ENCODE measurements at places on chromosomes 11 and 22.

GRCh38 chr22:29275167-29275566 lies 7.1 kb downstream of the EWSR1 start:
- no peak for DNase-seq

DNA sequence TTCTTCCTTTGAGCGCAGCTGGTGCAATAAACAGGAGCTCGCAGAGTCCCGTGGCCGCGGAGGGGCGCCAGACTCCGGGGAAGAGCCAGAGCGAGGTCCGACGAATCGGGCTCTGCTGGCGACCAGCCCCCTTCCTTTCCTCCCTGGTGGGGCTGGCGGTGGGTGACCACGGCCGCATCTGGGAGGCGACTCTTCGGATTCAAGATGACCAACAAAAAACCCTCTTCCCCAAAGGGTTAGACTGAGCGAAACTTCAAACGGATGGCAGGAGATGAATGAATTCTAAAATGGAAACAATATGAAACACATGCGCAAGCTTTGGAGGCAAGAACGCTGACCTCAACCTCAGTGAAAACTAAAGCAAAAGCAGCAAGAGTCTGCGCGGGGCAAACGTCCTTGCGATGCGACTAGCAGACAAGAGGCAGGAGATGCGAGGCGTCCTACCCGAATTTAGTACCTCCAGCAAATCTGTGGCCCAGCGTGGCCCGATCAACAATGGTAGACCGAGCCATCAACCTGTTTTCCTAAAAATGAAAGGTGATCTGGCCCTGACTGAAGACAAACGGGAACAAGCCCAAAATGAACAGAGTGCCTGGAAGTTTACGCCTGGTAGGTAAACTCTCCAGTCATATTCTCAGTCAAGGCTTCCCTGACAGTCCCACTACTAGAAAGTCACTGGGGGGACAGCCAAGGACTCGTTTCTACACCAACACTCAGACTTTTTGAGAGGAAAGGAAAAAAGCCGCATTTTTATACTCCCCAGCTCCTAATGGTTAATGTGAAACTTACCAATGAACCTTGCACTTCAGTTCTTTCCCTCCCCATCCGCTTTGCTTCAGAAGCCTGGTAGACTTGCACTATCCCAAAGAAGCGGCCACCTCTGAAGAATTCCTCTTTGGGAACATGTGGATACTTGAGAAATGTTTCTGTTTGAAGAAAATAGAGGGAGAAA lies 11.6 kb downstream of the MMP3 start:
- DNase-seq = peak; percentile 25

DNA sequence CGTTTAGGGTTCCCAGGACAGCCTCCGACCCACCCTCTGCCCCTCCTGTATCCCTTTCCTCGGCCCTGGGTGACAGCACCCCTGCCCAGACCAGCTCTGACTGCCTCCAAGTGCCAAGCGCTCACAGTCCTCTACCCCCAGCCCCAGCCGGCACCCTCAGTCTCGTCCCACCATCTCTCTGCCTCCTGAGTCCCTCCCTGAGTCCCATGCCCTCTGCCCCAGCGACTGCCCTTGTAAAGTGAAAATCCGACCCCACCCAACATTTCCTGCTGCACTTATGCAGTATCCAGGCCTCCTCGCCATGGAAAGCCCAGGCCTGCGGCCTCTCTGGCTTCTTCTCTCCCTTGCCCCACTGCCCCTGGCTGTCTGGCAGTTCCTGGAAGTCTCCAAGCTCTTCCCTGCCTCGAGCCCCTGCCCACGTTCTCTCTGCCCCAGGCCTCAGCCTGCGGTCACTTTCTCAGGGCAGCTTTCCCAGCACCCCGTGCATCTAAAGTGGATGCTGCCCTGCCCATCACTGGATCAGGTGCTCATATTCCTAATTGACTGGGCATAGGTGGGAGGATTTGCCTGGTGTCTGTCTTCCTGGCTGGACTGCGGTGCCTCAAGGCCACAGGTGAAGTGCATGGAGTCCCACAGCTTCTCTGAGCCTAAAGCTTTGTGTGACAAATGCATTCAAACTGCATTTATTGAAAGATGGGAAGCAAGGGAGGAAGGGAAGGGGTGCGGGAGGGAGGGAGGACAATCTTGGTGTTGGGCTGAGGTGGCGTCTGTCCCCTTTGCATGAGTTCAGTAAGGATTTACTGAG lies 17.7 kb upstream of the IL2RB start:
- DNase-seq = peak; percentile 16

GRCh38 chr11:77223797-77224196 lies 77.7 kb downstream of the GDPD4 start:
- DNase-seq = no peak

GRCh38 chr22:27726686-27727449 lies 74.7 kb downstream of the MN1 start:
- DNase-seq = peak; percentile 61

GRCh38 chr11:7677796-7678201 lies 4.5 kb upstream of the CYB5R2 start:
- DNase-seq = no peak

DNA sequence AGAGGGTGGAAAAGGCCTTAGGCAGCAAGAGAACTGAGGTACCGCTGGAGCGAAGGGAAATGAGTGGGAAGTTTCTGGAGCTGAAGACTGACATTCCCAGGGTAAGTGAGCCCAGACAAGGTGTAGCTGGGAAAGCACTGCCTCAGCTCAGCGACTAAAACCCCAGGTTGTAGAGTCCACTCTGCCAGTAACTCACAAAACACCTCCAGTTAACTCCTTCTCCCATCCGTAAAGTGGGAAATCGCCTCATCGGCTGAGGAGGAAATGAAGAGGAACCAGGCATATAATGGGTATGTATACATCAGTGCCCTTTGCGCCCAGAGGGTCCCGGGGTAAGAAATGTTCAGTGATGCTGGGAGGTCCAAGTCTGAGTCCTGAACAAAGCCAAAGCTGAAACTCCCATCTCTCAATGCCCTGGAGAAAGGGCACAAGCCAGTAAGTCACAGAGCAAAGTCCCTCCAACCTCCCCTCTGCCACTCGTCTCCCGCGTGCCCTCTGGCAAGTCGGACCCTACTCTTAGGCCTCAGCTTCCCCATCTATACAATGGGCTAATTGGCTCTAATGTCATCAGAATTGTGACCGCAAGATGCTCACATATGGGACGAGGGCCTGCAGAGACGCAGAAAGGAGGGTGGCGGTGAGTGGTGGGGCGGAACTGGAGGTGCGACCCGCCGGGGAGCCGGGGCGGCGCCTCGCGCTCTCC lies 588 bp downstream of the VPS37C start:
- no peak for DNase-seq

DNA sequence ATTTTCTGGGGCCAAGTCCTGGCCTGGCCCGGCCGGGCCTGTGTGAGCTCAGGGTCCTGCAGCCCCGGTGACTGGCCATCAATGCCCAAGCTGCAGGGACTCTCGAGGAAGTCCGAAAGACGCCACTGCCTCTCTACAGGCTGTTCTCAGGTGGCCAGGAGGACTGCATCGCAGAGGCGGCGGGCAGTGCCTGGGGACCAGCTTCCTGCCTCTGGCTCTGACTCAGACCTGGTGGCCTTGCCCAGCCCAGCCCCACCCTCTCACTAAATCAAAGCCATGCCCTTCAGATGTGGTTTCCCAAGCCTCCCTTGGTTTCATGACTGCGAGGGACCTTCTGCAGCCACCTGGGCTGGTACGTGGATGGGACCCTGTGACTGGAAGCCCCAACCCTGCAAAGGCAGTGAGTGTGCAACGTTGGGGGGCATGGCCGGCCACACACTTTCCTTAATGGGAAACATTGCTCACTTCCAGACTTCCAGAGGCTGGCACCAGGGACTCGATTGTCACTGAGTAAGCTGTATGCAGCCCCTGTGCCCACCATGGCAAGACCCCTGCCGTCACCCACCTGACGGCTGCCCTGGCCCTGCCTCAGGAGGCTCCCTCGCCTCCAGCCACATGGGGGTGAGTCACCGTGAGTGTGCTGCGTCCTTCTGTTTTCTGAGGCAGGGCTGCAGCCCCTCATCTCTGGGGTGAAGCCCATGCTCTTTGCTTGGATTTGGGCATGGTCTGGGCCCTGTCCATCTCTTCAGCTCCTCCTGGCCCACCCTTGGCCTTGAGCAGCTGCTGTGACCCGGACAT lies 6.0 kb upstream of the FGF3 start:
- DNase-seq = peak; percentile 61

- DNase-seq = no peak
Observed at GRCh38 chr22:22120160-22120559, 124.4 kb upstream of the VPREB1 start.

- peak; percentile 38 for DNase-seq
Observed at GRCh38 chr22:38867471-38868285, 4.3 kb downstream of the CBX6 start.

- no peak for DNase-seq
Observed at GRCh38 chr11:31995032-31995431, 95.8 kb upstream of the RCN1 start.

DNA sequence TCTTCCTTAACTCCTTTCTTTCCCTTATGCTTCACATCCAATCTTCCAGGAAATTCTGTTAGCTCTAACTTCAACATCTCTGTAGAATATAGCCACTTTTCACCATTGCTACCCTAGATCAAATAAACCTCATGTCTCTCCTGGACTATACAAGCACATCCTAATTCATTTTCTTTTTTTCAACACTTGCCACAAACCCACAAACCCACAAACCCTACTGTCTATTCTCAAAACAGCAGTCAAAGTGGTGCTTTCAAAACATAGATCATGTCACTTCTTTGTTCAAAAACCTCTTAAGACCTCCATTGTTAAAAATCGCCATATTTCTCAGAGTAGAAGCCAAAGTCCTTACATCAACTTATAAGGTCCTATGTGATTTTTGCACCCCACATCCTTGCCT lies 94.3 kb downstream of the PIWIL4 start:
- no peak for DNase-seq

GRCh38 chr11:77082838-77083565 lies 16.2 kb downstream of the CAPN5 start:
- DNase-seq = peak; percentile 83

DNA sequence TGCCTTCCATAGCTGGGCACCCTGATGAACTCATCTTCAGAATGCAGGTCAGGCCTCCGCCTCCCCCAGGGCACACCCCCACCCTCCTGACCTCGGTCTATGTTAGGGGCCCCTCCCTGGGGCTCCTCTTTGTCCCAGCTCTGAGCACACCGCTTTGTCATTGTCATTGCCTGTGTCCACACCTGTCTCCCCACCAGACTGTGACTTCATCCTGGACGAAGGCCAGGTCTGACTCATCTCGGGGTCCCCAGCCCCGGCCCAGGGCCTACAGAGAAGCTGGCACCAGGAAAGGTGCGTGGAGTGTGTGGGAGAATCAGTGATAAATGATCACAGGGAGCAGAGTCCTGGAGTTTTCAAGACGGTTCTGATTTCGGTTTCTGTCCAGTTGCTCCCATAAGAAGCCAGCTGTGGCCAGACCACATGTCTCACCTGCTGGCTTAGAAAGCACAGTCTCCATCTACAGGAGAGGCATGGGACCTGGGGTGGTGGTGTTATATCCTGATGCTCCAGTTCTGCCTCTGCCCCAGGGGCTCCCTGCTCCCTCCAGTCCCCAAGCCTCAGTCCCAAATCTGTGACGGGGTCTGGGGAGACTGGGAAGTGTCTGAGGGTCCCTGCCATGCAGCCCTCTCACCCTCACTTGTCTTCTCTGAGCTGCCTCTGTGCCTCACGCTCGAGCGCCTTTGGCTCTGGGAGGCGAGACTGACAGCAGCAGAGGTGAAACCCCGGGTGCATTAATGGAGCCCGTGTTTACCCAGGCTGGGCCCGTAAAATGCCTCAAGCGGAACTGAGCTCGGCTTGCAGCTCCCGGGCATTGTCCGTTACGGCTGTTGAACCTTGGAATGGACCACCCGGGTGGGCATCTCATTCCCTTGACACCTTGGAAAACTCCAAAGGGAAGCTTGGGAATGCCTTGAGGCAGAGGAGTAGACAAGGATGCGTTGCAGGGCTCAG lies 85.5 kb upstream of the WNT11 start:
- no peak for DNase-seq

- DNase-seq = no peak
Observed at GRCh38 chr11:121550247-121551030, 97.7 kb upstream of the SORL1-AS1 start.

DNA sequence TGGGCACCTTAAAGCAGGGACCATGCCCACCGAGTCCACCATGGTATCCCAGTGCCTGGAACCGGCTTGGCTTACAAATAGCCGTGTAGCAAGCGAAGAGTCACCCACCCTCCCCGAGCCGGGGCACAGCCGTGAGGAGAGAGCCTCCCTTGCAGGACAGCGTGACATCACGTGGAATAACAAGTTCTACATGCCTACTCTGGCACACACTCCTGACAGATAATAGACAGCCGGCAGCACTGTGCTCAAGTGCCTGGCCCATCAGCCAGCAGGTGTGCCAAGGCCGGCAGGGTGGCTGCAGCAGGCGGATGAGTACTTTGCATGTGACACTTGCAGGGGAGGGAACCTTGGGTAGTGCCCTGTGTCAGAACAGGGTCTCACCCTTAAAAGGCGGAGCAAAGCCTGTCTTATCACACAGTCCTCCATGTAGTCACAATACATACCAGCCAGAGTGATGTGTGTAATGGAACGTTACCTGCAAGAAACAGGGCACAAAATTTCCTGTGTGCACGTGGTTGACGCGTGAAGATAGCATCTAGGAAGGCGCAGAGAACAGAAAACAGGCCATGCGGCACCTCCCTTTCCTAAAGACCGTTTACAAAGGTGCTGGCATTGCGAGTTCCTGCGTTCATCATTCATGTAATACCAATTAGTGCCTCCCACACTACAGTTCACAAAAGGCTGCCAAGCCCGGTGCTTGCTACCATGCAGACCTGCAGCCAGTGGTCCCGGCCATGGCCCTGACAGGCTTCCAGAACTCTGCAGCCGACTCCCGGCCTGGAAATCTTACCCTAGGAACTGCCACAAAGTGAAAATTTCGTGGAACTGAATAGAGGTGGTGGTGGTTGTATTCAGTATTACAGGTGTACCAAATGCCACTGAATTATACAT lies 16.4 kb downstream of the TOM1 start:
- DNase-seq = peak; percentile 87

DNA sequence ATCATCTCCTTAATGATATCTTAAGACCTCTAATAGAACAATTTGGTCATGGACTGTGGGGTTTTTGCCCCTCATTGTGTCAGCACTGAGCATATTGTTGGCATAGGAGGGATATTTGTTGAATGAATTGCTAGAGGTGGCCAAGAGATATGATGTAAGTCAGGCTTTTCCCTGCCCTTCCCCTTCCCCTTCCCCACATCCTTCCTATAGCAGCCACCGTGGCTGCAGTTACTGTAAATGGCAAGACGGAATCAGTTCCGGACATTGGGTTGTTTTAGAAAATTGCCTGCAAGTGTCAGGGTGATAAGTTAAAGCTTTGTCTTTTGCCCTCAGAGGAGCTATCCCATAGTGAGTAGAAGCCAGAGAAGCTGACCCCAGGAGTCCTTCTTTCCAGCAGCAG lies 23.0 kb downstream of the LIMK2 start:
- DNase-seq = no peak

Measured in adrenal gland (tissue), 19 donors.